ENCODE measurements at places on chromosomes 5 and 9. TPM values are rescaled to one million over a fixed set of nuclear protein-coding genes. Genes with fewer than 3 reads are reported as not detected.
A peak's percentile ranks its signal among the peaks of the same experiment; 100 is the strongest.

- no peak for DNase-seq
These were observed 102.2 kb upstream of the STC2 start for GRCh38 chr5:173430394-173430793.

- DNase-seq = no peak
These were observed 84.2 kb upstream of the ERCC6L2 start for GRCh38 chr9:95791286-95791685.

The ECPAS gene
- total RNA-seq = 79.6 TPM

The NR4A3 gene
- 112 TPM for total RNA-seq

DNA sequence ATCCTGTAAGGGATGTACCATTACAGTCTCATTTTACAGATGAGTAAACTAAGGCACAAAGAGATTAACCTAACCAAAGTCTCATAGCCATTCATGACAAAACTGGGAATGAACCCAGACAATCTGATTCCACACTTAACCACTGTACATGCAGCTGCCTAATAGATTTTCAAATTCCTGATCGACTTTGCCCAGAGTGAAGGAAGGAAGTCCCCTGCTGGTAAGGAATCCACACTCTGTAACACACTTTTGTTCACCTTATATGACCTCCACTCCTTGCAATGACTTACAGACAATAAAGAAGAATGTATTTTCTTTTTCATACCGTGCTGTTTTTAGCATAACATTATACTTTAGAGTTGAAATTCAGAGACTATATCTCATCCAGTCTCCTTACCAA lies 31.3 kb upstream of the PLPP6 start:
- DNase-seq = no peak

- DNase-seq = no peak
These were observed 829.0 kb downstream of the DNAH5 start for GRCh38 chr5:13115476-13115875.

DNA sequence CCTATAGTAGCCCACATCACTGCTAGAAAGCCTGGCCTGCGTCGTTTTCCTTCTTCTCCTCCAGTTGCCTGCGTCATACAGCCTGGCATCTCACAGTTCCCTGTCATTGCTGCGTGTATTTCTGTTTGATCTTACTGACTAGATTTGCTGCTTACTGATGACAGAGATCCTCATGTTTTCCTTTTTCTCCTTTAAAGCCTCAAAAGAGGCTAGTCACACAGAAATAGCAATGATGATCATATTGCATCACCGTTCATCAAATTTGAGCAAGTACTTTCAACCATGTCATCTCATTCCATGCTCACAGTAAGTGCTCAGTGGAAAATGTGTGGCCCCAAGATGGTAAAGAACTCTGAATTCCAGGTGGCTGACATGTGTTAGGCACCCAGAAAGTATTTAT lies 76.8 kb downstream of the MVB12B start:
- no peak for DNase-seq

The SKP1 gene
- 235 TPM for total RNA-seq

DNA sequence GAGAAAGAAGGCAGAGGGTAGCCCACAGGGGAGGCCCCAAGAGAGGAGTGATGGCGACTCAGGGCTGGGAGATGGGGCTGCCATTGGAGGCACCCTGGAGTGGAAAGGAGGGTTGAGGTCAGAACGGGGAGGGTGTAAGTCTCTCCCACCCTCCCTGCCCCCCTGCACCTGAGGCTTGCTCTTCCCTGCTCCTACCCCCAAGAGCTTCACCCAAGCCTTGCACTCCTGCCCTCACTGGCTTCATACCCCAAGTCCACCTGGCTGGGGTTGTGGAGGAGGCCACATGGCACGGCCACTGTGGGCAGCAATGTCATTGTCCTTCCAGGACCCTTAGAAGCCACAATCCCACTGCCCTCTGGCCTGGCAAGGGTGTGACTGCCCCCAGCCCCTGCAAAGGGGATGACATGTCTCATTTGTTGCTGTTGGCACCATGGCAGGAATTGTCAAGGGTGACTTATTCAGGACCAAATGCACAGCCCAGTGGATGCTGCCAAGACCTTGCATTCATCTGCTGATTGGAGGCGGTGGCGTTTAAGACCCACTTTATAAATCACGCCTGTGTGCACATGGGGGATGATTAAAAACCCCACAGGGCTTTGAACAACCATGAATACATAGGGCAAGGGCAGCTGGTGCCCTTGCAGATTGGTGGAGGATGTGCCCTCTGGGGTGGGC lies 47.6 kb upstream of the RNU6ATAC start:
- DNase-seq = no peak

The OTP gene
- total RNA-seq = not detected

GRCh38 chr5:78642701-78643100 lies 5.9 kb downstream of the LHFPL2 start:
- DNase-seq = no peak

DNA sequence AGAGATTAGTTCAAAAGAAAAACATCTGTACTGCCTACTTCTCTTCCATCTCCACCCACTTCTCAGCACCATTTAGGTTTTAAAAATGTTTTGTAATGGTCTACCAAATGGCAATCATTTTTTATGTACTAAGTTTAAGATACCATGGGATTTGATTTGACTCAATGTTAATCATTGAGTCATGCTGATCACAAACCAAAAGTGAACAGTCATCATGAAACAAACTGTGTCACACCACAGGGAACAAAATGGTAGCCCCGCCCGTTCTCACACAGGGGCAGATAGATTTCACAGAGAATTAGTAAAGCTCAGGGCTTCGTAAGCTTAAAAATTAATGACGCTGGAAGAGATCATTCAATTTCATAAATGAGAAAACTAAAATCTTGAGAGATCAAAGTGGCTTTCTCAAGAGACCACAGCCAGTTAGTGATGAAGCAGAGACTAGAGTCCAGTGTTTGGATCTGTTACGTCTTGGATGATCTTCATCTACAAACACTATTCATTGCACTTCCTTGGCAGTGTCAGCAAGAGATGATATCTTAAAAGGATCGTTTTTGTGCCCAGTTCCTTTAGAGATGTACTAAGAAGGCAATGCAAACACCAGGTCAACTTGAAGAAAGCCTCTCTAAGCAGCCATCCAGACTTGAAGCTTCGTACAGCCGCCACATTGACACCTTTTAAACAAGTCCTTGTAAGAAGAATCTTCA lies 33.9 kb upstream of the TRIO start:
- peak; percentile 54 for DNase-seq

The SNCB gene
- 0.69 TPM for total RNA-seq

GRCh38 chr5:133729800-133730199 lies 117.5 kb upstream of the FSTL4 start:
- no peak for DNase-seq

DNA sequence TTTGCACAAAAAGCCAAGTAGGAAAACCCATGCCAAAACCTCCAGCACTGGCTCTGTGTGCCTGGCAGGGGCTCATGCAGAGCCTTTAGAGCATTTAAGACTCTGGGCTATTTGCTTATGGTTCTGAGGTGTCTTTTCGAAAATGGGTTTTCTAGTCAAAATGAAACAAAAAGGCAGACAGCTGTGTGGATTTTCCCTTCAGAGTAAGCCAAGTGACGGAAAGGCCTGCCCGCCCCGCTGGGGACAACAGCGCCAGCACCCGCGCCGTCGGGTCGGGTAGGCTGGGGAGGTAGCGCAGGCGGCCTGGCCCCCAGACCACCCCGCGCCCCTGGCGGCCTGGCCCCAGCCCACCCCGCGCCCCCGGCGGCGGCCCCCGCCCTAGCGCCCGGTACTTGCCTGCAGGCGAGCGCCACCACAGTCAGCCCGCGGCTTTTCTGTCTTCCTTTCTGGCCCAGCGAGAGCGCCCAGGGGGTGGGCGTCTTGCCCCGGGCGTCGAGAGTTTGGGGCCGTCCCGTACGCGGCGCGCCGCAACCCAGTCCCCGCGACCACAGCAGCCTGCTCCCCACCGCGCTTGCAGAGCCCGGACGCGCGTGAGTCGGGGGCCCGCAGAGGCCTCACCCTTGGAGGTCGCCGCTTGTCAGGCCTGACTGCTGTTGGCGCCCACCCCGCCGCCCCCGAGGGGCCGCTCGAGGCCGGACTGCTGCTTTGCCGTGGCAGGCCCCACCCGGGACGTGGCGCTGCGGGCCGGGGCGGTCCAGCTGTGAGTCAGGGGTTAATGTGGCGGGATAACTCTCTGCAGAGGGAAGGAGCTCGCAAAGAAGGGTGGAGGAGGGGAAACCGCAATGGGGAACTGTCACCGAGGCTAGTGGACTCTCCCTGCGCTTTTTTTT lies at the start of gene TICAM2:
Gene TICAM2, minus strand, starts transcription at position 779 of the 890 bp plus-strand sequence. CDS start 21,223 bp downstream, outside the sequence.
- DNase-seq = peak; percentile 78

GRCh38 chr5:88819301-88819999 lies 63.5 kb downstream of the MEF2C start:
- DNase-seq = no peak

- DNase-seq = no peak
These were observed 150.6 kb upstream of the EFNA5 start for GRCh38 chr5:107821288-107821687.

- no peak for DNase-seq
These were observed 52.9 kb downstream of the C9orf50 start for GRCh38 chr9:129567842-129568559.

The TMC1 gene
- 0.38 TPM for total RNA-seq

DNA sequence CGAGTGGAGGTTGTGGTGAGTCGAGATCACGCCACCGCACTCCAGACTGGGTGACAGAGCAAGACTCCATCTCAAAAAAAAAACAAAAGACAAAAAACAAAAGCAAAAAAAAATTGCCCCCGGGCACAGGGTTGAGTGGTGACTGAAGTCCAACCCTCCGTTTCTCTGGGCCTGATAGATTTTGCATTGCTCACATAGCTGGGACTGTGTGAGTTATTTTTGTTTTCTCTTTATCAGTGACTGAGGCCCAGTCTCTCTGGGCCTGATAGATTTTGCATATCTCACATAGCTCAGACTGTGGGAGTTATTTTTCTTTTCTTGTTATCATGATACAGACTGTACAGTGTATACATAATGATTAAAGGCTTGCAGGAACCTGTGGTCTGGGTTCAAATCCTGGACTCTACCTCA lies 2.6 kb upstream of the SLC28A3 start:
- no peak for DNase-seq

GRCh38 chr5:124349931-124350330 lies 396.5 kb downstream of the ZNF608 start:
- no peak for DNase-seq

Data from activated CD8-positive, alpha-beta T cell treated with anti-CD3 and anti-CD28 coated beads for 36 hours (primary cell).